ENCODE measurements at places on chromosomes 2 and 18.

- peak; percentile 54 for DNase-seq
Measured at GRCh38 chr18:10850840-10851239, 298.5 kb downstream of the PIEZO2 start.

GRCh38 chr2:136497709-136498108, 267.6 kb upstream of the THSD7B start:
- DNase-seq, result no peak

DNA sequence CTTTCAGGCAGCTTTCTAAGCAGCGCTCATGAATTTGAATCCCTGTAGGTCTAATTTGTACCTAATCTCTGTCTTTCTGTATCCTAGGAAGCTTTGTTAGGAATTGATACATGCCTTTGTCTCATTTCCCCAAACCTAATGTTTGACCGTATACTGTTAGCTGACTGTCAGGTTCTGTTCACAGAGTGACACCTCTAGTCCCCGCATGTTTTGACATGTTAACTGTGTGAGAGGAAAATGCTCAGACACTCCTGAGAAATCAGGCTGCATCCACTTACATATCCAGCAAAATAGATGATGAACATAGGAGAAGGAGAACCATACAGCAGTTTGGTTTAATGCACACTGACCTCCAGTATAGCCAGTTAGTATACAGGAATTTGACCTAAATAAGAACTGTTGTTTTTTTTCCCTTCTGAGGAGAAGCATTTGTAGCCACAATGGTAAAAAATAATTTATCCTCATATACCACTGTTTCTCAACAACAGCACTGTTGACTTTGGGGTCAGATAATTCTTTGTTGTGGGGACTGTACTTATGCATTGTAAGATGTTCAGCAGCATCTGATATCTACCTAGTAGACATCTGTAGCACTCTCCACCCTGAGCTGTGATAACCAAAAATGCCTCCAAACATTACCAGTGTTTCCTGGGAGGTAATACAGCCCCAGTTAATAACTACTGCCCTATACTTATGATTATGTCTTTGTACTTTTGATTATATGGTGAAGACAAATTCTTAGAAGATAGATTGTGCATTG, 130.9 kb downstream of the NCOA1 start:
- DNase-seq, result no peak

- no peak for DNase-seq
Measured at GRCh38 chr2:137886083-137886831, 78.0 kb upstream of the HNMT start.

DNA sequence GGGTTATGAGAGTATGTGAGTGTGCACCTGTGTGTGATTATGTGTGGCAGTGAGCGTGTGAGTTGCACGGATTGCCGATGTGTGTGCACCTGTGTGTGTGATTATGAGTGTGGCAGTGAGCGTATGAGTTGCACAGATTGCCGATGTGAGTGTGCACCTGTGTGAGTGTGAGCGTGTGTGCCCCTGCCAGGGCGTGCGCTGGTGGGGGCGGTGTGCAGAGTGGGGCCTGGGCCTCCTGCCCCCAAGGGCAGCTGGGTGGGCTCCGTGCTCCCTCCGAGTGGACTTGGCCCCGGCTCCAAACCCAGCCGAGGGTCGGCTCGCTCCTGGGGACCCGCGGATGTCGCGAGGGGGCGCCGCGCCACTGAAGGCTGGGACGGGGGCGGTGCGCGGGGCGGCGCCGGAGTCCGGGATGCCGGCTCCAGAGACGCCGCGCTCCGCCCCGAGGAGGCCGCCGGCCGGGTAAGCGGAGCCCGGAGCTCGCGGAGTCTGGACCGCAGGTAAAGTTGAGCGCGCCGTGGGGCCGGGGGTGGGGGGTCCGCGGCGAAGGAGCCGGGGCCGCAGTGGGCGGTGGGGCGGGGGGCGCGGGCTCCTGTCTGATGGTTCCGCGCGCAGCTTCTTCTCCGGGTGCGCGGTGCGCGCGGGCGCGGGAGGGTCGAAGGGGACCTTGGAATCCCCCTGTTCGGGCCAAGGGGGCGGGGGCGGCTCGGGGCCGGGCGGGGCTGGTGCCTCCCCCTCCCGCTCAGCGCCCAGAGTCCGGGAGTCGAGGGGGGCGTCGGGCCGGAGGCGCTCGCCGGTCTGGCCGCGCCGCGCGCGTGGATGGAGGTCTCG, at the start of gene KCNG2:
Gene KCNG2 (plus strand): TSS at position 421 of the 828 bp plus-strand sequence. CDS start 65,730 bp downstream, outside the sequence.
- peak; percentile 54 for DNase-seq

- DNase-seq, result peak; percentile 91
Measured at GRCh38 chr18:23828426-23828825, 139.2 kb downstream of the LAMA3 start.

- DNase-seq, result peak; percentile 51
Measured at GRCh38 chr2:168220965-168221819, 26.2 kb downstream of the STK39 start.

DNA sequence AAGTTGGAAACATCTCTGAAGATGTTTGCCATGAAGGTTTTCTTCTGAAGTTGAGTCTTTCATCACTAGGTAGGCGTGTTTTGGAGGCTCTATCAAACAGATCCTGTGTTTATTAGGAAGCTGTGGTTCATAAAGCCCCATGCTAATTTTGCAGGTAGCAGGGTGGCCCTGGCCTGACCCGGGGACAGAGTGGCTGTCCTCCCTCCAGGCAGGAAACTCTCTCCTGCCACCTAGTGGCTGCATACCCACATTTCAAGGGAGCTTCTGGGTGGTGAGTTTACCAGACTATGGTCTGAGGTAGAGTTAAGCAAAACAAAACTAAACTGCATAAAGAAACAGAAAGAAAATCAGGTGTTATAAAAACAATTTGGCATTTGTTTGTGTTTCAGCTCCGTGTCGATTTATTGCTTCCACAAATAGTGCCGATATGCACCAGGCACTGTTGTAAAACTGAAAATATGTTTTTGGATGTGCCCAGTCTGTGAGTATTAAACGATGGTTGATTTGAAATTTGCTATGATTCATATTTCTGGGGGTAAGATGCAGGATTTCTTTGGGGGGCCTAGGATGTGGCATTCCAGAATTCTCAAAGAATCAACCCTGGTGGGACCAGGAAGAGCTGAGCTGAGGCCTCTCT, 26.0 kb upstream of the IL37 start:
- DNase-seq, result peak; percentile 34

DNA sequence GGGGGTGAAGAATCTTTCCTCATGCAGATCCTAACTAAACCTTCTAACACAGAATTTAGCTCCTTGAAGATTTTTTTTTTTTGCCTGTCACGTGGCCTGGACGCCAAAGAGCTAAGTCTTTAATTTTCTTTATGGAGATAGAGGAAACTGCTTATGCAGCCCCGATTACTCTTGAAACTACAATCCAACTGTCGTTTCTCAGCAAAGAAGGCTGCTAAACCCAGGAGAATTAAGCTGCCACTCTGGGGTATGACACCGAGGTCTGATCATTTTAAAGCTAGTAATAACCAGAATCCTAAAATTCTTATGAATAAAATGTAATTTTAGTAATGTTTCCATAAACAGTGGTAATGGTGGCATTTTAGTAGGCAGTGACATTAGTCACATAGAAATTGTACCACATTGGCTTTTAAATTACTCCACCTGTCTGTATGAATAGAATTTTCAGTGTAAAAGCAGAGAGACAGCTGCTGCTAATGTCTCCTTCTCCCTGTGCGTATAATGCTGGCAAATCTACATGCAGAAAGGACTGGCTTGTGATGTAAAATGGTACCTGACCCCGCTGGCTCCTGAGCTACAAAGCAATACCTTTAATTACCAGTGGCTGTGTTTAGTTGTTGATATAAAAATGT, 86.5 kb downstream of the MEIS1 start:
- DNase-seq, result no peak

GRCh38 chr2:44952806-44953498, 11.4 kb downstream of the SIX3 start:
- DNase-seq, result no peak

DNA sequence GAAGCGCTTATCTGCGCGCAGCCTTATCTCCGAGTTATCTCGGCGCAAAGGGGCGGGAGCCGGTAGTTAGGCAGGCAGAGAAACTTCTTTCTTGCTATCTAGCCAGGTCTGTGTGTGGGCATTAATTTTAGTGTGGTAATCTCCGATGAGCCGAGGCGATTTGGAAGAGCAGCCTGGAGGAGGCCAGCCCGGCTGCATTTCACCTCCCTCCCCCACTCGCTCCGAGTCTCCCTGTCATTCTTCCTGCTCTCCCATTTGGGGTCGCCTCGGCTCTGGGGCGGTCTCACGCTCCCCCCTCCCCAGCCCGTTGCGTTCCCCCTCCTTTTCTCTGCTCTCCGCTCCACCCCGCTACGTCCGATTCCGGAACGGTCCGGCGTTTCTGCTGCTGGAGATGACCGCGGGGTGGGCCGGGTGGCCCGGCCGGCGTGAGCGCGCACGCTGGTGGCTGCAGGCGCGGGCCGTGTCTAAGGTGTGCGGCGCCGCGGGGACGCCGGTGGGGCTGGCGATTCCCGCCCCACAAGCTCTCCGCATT, 566 bp downstream of the GATA6 start:
- no peak for DNase-seq

GRCh38 chr18:74152857-74153256, 4.5 kb downstream of the TIMM21 start:
- no peak for DNase-seq

GRCh38 chr2:24228470-24228869, 53.6 kb downstream of the FAM228A start:
- peak; percentile 38 for DNase-seq
